ENCODE measurements at places on chromosomes 4 and X.
A peak's percentile ranks its signal among the peaks of the same experiment; 100 is the strongest.

GRCh38 chrX:156003486-156004185, 6.1 kb downstream of the IL9R start:
- DNase-seq: no peak

DNA sequence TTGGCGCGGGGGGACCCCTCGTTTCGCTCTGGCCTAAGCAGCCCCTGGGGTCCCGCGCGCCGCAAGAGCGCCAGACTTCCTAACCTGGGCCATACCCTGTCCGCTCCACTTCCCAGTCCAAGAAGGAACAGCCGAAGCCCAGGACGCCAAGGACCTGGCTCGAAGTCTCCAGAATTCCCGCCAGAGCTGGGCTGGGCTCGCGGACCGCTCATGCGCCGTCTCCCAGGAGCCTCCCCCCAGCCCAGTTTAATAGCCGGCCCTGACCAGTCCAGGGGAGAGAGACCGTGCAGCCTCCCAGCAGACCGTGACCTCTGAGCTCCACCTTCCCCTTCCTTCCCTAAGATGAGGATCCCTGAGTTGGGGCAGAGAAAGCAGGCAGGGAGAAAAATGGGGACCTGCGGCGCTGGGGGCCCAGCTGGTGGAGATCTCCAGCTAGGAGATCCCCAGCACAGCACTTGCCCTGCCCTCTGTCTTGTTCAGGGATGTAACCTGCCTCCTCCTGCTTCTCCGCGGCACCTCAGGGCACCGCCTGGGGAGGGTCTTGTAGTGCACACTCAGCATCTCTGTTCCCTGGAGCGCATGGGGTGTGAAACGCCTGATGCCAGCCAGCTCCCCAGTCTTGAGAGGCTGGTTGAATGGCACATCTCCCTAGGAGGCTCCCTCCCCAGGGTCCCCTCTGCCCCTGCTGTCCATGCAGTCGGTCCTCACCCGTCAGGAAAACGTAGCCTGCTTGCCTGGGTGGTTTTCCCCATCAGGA, 1.2 kb upstream of the LETM1 start:
- no peak for DNase-seq

DNA sequence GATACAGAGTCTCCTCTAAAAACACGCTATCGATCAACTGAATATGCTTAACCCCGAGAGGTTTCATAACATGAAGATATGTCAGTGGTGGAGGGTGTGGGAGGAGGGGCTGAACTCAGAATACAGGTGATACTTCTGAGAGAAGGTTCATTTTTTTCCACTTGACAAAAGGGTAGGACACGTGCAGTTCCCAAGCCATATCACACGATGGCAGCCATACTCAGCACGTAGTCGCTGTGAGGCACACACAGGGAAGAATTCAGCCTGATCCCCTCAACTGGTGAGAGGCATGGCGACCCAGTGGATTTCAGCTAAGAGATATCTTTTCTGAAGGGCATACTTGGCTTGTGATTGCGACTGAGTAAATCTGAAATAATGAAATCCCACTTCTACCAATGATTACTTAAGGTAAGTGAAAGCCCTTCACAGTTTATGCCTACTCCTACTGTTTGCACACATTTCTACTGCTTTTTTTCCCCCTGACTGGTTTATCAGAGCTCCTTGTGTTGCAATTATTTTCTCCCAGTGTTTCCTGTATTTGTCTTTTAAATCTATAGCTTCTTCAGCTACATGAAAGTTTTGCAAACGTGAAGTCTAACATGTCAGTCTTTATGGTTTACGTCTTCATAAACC, 133.1 kb downstream of the CORIN start:
- peak; percentile 24 for DNase-seq

DNA sequence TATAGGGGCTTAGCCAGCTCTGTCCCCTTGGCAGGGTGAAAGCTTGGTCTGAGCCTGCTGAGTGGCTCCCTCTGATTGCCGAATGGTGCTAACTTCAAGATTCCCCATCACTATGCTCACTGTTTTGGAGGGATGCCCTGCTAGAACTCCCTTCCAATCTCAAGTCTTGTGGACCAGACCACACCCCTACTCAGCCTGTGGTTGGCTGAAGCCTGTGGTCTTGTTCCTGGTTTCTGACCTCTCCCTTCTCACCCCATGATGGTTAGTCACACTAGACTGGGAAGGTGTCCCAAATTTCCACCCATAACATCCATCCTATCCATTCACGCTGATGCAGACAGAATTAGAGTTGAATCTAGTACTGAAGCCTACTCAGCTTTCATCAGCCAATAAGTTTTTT, 184.7 kb upstream of the NDP start:
- DNase-seq: no peak

DNA sequence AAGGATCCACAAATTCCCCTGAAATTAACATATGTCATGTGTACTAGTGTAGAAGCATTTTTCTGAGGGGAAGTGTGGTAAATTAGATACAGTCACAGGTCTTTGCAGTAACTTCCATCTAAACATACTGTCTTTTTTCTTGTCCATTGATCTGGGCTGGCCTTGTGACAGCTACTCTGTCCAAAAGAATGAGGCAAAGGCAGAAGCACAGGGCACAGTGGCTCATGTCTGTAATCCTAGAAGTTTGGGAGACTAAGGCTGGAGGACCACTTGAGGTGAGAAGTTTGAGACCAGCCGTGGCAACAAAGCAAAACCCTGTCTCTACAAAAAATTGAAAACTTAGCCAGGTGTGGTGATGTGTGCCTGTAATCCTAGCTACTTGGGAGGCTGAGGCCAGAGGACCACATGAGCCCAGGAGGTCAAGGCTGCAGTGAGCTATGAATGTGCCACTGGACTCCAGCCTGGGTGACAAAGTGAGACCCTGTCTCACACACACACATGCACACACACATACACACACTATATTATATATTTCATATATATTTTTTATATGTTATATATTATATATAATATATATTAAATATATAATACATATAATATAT, 47.6 kb downstream of the HAND2 start:
- no peak for DNase-seq

GRCh38 chr4:165328101-165328425, 594 bp downstream of the MSMO1 start:
- peak; percentile 7 for DNase-seq

DNA sequence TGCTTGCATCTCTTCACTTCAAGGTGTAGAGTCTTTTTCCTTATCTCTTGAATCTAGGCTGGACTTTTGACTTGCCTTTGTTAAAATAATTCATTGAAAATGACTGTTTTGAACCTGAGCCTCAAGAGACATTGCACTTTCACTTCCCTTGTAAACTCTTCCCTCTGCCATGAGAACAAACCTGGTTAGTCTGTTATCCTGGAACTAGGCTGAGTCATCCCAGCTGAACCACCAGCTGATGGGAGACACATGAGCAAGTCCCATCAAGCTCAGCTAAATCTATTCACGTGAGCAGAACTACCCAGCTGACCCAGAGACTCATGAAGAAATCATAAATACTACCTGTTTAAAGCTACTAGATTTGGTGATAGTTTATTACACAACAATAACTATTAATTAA, 202.3 kb upstream of the CENPE start:
- DNase-seq: no peak
